ENCODE measurements at places on chromosomes 7 and 10. TPM values are rescaled to one million over a fixed set of nuclear protein-coding genes. Genes with fewer than 3 reads are reported as not detected.

DNA sequence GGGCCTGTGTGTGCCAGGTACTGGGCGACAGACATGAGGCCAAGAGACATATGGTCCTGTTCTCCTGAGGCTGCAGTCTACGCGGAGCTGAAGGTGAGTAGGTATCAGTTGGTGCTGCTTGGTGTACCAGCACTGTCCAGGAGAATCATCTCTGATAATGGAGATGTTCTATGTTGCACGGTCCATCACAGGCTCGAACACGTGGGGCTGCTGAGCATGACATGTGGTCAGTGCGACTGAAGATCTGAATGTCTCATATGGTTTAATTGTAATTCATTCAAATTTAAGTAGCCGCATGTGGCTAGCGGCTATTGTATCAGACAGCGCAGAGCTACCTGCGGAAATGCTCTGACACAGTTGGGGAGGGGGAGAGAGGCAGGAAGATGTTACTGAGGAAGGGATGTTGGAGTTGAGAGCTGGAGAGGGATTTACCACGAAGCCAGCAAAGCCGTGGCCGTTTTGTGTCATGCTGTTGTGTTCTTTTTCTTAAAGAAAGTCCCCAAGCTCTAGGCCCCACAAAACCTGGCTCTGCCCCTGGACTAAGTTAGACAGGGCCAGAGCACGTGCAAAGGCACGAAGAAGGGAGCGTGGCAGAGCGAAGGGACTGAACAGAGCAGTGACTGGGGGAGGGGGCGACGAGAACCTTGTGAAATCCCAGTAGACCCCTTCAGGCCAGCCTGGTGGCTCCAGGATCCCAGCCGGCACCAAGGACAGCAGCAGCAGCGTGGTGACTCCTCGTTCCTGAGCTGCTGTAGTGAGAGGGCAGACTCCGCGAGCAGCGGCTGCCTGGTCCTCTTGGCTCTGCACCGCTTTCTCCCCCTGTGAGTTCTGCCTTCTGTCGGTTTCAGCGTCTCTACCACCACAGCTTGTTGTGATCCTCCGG is 20.0 kb downstream of the SMKR1 start:
- DNase-seq, result no peak

CALHM1 gene
- polyA plus RNA-seq, result 0.05 TPM

- no peak for DNase-seq
These were observed 89.3 kb downstream of the CHST15 start for GRCh38 chr10:124003871-124004662.

DNA sequence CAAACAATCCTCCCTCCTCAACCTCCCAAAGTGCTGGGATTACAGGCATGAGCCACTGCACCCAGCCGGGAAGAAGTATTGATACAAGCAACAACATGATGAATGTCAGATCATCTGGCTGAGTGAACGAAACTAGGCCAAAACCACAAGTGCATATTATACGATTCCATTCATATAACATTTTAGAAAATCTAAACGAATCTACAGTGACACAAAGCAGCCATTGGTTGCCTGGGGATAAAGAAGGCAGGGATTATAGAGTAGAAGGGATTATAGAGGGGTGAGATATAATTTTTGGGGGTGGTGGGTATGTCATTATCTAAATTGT is 11.5 kb upstream of the RHBDD2 start:
- DNase-seq, result no peak

DNA sequence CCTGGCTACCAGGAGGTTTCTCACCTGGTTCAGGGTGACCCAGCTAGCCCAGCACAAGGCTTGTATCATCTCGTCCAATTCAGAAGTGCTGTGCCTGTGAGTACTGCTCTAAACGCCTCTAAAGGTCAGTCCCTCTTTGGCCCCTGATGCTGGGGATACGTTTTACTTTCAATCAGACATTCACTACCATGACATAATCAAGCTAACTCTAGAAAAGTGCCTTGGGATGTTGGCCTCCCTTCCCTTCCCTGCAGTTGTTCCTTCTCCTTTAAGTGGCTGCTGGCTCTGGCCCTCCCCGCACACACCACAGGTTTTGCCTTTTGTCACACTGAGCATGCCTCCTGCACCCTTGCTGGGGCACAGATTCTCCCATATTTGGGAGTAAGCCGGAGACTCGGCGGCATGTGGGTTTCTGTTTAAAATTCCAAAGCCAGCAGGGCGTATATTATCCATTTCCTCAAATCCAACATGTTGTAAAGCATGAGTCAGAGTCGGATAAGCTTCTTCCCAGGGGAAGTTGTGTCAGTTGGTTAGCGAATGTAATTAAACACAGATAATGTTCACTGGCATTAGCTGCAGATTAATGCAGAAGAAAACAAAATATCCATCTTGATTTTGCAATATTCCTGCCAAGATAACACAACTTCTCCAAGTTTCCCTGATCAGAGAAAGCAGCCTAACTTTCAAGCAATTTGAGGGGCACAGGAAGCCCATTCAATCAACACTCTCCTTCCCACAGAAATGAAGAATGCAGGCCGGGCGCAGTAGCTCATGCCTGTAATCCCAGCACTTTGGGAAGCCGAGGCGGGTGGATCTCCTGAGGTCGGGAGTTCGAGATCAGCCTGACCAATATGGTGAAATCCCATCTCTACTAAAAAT is 31.8 kb upstream of the VCL start:
- DNase-seq, result peak; percentile 86

Measured in left kidney (tissue), 8 donors.